HCEC 1CT (cell line): ENCODE measurements at places on chromosomes 2 and 18.

DNA sequence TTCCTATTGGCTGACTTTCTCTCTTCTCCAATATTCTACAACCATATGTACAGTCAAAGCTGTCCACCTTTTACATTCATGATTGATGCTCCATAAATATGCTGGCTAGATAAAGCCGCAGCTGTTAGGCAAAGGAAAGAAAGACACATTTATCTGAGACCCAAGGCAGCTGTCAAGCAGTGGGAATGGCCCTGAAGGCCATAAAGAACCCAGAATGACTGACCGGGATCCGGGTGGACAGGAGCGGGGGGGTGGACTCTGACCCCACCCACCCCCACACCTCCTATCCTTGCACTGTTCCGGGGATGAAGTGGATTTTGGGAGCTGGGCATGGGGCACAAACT lies 116.4 kb downstream of the RTP5 start:
- DNase-seq: no peak

- peak; percentile 36 for DNase-seq
These were observed 25.7 kb upstream of the COX7A2L start for GRCh38 chr2:42386682-42387081.

DNA sequence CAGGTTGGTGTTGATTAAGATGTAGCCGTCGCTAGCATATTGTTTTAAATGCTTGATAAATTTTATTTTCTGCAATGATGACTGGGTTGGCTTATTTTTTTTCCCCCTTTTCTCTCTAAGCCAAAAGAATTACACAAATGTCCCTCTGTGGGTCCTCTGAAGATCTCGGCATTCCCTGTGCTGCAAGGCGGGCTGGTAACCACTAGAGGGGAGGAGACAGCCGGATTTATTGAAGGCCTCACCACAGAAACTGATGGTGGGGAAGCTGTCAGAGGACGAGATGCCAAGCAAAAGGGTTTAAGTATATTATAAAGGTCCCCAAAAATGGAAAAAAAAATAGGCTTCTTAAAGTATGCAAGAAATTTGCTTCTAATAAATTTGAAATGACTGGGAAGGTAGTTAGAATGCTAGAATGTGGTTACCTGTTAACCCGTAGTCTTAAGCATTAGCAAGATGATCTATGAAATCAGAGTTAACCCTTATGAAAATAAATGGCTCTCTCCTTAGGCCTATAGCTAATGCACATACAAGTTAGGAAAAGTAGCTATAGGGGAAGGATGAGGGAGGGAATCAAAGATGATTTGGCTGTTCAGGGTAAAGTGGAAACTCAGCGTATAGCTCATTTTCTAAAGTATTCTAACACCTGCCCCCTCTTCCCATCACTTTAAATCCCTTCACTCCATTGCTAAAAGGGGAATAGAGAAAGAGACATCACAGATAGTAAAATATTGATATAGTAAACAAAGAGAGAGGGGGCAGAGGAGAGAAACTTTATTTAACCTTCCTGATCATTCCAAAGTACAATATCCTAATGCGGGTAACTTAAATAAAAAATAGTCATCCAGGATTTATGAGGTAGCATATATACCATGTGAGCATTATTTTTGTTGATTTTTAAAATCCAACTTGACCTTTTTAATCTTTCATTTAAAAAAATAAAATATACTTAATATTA lies 894.5 kb upstream of the POU3F3 start:
- no peak for DNase-seq

- no peak for DNase-seq
These were observed 179.1 kb upstream of the MEIS1 start for GRCh38 chr2:66255867-66256266.
